CD4-positive, alpha-beta T cell treated with Interleukin-4 for 1 hour (primary cell): ENCODE measurements at places on chromosomes 7 and 10.
A peak's percentile ranks its signal among the peaks of the same experiment; 100 is the strongest.

- no peak for DNase-seq
Measured at GRCh38 chr7:84113286-84113685, 81.3 kb downstream of the SEMA3A start.

DNA sequence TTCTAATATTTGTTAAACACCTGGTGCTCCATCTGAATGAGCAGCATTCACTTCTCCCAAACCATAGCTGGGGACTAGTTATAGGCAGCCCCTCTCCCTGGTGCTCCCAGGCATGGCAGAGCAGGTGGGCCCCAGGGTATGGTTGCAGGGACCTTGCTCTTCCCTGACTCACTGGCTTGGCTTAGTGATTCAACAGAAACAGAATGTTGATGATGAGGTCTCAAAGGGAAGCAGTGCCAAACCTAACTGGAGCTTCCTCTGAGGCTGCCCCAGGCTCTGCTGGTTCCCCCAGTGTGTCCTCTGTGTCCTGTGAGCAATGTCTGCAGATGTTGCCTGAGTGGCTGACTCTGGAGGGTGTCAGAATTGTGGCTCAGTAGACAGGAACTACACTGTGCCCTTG, 3.7 kb downstream of the GPR26 start:
- no peak for DNase-seq

DNA sequence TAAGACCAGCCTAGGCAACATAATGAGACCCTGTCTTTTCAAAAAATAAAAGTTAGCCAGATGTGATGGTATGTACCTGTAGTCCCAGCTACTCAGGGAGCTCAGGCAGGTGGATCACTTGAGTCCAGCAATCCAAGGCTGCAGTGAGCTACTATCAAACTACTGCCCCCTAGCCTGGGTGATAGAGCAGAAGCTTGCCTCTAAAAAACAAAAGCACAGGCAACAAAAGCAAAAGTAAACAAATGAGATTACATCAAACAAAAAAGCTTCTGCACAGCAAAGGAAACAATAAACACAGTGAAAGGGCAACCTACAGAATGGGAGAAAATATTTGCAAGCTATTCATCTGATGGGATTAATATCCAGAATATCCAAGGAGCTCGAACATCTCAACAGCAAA, 65.4 kb downstream of the FANK1 start:
- DNase-seq: no peak

DNA sequence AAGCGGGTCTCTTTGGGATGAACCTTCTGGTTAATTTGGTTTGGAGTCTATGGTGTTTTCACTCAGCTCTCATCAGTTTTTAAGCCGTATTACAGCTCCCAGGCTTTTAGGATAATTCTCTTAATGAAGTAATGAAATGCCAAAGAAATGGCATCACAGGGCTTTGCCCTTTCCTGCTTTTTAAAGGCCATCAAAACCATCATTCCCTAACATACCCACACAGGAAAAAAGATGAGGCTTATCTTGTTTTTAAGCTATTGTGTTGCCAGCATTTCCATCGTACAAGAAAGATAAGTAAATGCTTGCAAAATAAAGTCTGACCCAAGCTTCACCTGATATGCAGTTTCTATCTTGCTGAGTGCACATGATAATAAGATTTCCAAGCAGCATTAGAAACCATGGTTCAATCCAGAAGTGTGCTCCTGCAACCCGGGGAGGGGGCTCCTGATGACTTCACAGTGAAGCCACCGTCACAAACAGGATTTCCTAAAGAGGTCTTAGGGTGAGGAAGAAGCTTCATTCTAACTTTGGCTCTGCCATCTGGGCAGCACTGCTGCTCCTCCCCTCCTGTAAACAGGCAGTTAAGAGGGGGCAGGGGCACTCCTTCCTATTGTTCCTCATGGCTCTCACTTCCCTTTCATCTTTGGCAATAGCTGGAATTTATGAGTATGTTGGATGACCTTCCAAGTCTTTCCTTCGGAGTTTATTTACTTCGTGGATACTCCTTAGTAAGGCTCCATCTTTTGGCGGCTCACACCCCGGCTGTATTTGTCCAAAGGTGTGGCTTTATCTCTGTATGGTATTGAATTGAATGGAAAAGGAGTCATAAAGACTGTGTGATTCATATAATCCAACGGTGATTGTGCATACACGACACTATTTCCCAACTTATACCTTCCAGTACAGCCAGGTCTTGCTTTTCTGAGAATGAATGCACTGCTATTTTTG, 55.2 kb upstream of the FAM133B start:
- no peak for DNase-seq

DNA sequence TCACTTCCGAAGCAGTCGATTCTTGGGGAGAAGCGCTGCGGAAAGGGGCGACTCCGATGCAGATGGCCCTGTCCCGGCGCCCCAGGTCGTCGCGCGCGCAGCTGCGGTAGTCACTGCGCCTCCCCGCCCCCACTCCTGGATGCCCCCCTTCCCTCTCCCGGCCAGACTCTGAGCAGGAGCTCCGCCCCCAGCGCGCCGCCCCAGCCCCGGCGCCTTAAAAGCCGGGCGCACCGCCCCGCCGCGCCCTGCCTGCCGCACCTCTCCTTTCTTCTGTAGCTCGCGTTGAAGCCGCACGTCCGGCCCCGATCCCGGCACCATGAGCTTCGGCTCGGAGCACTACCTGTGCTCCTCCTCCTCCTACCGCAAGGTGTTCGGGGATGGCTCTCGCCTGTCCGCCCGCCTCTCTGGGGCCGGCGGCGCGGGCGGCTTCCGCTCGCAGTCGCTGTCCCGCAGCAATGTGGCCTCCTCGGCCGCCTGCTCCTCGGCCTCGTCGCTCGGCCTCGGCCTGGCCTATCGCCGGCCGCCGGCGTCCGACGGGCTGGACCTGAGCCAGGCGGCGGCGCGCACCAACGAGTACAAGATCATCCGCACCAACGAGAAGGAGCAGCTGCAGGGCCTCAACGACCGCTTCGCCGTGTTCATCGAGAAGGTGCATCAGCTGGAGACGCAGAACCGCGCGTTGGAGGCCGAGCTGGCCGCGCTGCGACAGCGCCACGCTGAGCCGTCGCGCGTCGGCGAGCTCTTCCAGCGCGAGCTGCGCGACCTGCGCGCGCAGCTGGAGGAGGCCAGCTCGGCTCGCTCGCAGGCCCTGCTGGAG, at the start of gene INA:
INA (plus strand) TSS at position 243 of the 817 bp plus-strand sequence; CDS start at position 317, 74 bp downstream.
- DNase-seq: no peak

DNA sequence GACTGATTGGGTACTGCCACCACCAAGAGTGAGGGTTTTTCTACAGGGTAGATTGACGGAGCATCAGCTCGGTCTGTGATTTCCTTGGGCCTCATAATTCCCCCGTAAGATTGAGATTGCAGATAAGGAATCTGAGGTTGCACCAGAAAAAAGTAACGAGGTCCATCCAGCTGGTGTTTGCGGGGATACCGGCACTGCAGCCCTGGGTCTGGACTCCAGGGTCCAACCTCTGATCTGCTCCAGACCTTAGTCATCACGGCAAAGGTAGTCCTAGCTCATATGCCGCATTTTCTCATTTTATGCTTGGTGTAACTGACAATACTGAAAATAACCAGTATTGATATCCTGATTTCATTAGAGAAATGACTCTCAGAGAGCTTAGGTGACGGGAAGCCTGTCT, 3.9 kb downstream of the CARD11 start:
- DNase-seq: no peak

DNA sequence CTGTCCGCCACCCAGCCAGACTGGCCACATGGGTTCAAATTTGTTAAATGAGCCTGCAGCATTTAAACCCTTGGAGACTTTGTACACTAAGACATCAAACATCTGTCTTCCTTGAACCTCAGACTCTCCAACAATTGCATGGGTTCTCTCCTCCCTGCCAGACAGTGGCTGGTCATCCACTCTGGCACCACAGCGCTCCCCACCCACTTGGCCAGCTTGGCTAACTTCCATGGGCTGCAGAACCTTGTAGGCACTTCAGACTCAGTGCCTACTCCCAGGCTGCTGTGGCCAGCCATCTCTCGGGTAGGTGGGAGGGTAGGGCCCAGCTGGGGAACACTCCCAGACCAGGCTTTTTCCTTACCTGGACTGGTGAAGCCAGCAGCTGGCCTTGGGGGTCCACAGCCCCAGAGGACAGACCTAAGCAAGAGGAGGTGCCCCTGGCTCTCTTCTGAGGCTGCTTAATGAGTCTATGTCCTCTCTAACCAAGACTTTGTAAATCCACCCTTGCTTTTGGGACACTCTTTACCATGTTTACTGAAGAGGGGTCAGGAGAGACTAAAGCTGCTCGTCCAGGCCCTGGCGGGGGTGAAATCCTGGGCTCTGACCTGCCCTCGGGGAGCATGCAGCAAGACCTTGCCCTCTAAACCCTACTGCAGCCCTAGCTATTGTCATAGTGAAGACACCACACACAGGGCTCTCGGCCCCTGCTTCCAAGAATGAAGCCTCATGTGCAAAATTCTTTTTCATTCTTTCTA, 82.7 kb downstream of the ARHGAP22 start:
- DNase-seq: no peak

DNA sequence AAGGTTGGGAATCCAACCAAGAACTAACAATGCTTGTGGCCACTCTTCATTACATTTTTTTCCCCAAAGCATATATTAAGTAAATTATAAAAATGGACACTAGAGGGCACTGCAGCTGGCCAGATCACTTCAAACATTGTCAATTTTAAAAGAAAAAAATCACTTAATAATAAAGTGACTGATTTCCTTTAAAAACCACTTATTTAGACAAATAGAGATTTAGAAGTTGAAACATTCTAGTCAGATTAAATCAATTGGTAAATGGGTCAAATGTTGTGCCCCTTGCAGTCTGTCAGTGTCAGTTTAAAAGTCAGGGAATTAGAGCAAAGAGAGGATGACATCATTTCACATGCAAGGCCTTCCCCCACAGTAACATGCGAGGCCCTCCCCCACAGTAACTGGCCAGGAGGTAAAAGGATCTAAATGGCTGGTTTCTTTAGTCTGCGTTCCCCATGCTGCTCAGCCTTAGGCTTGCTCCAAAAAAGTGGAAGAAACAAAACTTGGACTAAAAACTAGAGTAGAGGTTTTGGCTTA, 177.9 kb downstream of the SKAP2 start:
- DNase-seq: no peak

GRCh38 chr7:154857240-154857639, 145.7 kb downstream of the PAXIP1 start:
- DNase-seq: no peak

- DNase-seq: peak; percentile 80
Measured at GRCh38 chr7:151243408-151244195, 4.9 kb downstream of the SMARCD3 start.

DNA sequence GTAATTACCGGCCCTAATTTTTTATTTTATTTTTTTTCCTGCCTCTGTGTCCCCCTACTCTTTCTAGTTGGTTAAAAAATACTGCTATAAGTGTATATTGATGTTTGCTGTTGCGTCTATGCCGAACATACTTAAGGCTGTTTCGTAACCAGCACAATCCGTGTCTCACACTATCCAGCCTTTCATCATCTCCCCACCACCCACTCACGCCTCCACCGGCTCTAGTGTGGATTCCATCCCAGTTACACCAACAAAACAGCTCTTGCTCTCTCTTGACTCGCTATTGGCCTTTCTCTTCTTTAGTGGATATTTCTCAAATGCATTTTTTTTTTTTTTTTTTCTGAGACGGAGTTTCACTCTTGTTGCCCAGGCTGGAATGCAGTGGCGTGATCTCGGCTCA, 70.1 kb upstream of the CAMK1D start:
- DNase-seq: no peak

DNA sequence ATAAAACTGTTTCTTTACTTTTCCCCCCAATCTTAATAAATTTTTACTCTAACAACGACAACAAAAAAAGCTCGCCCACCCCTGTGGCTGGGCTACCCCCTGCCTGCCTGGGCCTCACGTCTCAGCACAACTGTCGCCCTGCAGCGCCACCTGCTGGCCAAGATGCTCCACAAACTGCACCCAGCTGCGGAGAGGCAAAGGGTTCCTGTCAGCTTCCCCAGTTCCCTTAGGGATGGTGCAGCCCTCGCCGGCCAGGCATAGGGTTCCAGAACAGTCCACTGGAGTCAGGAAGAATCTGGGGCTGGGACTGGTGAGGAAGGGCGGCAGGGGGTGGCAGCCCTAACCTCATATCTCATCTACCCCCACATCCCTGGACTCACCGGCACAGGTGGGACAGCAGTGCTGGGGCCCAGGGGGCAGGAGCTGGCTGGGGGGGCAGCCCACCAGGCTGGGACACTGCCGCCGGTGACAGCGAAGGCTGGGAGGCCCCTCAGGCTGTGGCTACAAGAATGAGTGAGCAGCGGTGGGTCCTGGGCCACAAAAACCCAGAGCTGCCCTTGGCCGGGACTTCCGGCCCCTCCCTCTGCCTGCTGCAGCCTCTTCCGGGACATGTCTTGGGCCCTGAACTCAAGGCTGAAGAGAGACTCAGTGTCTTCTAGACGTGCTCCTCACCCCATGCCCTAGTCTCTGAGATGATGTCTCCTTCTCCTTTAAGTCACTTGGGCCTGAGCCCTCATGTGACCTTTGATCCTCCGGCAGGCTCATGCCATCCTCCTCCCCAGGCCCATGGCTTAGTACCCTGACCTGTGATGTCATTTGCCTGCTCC, 21.2 kb downstream of the ATP6V1F start:
- DNase-seq: peak; percentile 84

DNA sequence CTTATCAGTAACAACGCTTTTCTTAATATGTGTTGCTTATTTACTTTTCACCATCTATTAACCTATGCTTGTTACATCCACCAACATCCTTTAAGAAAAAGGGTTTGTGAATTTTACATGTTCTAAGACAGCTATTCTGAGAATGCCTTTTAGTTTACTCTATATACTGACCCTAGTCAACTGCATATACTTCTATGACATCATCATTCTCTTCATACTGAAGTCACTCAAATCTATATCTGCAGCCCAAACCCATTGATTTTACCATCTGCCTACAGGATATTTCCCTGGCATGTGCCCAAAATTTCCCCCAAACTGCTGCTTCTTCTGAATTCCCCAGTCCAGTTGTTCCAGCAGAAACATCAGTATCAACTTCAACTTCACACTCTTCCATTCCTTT, 94.6 kb upstream of the FAM204A start:
- no peak for DNase-seq

DNA sequence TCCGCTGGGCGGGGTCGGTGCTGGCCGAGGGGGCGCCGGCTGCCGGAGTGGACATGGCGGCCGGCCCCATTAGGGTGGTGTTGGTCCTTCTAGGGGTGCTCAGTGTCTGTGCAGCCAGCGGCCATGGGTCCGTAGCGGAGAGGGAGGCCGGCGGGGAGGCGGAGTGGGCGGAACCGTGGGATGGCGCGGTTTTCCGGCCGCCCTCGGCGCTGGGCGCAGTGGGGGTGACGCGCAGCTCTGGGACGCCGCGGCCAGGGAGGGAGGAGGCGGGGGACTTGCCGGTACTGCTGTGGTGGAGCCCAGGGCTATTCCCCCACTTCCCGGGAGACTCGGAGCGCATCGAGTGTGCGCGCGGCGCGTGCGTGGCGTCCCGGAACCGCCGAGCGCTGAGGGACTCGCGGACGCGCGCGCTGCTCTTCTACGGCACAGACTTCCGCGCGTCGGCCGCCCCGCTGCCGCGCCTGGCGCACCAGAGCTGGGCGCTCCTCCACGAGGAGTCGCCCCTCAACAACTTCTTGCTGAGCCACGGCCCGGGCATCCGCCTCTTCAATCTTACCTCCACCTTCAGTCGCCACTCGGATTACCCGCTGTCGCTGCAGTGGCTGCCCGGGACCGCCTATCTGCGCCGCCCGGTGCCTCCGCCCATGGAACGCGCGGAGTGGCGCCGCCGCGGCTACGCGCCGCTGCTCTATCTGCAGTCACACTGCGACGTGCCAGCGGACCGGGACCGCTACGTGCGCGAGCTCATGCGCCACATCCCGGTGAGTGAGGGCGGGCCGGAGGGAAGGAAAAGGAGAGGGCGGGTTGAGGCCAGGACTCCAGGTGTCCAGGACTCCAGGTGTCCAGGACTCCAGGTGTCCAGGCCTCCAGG, 9.3 kb upstream of the CHCHD1 start:
- peak; percentile 91 for DNase-seq
